Caco-2 (cell line): ENCODE measurements at places on chromosomes 6 and 20.
A peak's percentile ranks its signal among the peaks of the same experiment; 100 is the strongest.

DNA sequence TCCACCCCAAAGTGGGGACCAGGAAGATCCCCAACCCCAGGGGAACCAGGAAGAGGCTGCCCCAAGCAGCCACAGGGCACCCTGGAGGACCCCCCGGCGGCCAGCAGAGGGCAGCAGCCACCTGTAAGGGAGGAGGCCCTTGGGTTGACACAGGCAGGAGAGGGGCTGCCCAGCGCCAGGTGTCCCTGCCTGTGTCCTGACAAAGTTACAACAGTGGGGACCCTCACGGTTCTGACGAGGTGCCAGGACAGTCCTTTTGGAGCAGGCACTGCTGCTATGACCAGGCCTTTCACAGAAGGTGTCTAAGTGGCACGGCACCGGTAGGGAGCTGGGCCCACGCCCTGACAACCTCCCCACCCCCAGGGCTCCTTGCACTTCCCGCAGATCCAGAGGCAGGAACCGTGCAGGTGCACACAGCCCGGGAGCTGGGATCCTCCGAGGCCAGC is 176.7 kb downstream of the BMP7 start:
- DNase-seq = peak; percentile 92

DNA sequence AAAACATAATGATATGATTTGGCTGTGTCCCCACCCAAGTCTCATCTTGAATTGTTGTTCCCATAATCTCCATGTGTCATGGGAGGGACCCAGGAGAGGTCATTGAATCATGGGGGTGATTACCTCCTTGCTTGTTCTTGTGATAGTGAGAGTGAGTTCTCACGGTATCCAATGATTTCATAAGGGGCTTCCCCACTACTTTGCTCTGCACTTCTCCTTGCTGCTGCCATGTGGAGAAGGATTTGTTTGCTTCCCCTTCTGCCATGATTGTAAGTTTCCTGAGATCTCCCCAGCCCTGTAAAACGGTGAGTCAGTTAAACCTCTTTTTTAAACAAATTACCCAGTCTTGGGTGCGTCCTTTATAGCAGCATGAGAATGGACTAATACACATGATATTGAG is 156.8 kb upstream of the PLCB4 start:
- no peak for DNase-seq

DNA sequence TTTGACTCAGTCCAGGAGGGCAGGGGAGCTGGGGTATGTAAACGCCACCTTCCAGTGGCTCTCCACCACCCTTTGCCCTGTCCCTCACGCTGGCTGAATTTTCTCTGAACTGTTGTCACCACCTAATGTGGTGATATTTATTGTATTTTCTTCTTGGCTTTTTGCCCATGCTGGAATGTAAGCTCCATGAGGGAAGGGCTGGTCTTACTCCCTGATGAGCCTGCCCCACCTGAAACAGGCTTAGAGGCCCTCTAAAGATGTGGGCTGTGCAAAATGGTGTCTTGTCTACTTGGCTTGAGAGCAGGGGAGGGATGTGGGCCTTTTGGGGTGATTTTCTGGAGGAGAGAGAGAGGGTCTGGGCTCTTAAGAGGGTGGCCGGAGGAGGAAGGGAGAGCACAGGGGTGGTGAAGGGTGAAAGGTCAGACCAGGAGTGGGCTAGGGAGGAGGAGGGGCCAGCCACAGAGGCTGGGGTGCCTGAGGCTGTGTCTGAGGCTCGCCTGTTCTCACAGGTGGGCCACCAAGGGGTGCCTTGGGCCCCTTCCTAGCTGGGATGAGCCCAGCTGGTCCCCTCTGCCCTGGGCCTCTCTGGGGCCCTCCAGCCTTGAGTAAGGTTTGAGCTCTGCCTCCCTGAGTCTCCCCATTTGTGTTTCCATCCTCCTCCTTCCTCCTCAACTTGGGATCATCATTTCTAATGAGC is 37.3 kb downstream of the SPDEF start:
- DNase-seq = no peak

- no peak for DNase-seq
Observed at GRCh38 chr6:17663226-17663625, 43.5 kb downstream of the NUP153 start.

- no peak for DNase-seq
Observed at GRCh38 chr6:93962566-93962965, 543.2 kb upstream of the EPHA7 start.

DNA sequence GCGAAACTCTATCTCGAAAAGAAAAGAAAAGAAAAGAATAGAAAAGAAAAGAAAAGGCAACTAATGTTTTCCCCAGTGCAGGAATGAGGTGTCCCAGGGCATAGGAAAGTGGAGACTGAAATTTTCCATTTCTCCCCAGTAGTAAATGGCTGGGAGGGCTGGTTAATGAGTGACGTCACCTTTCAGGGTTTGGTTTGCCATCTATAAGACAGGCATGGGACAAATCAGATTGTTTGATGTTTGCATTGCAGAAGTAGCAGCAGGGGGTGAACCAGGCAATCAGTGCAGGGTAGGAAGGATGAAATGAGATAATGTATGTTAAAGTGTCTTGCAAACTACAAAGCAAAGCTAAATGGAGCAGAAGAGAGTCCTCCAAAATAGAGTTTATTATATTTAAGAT is 533.4 kb downstream of the PKHD1 start:
- no peak for DNase-seq

DNA sequence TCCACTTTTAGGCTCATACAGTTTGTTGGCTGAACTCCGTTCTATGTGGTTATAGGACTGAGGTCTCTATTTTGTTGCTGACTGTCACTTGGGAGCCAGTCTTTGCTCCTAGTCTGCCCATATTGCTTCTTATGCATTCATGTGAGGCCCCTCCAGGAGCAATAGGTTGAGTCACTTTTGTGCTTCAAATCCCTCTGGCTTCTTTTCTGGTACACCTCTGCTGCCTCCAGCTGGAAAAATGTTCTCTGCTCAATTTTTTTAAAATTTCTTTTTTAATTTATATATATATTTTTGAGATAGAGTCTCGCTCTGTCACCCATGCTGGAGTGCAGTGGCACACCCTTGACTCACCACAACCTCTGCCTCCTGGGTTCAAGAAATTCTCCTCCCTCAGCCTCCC is 42.7 kb upstream of the NOX3 start:
- DNase-seq = no peak

- no peak for DNase-seq
Observed at GRCh38 chr20:46739431-46740213, 30.2 kb downstream of the SLC2A10 start.

DNA sequence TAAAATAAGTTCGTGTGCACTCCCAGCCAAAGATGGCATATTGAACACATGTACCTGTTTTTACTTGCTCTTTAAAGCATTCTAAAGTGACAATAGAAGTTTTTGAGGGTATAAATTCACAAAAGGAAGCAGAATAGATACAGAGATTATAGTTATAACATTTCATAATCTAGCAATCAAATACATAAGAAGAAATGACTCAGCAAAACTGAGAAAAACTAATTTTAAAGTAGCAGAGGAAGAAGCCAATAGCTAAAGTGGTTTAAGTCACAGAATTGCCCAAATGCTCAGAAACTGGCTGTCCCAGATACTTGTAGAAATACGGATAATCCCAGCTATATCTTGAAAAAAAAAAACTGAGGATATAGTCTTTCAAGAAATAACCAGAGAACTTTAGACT is 49.2 kb upstream of the TBC1D32 start:
- DNase-seq = no peak

DNA sequence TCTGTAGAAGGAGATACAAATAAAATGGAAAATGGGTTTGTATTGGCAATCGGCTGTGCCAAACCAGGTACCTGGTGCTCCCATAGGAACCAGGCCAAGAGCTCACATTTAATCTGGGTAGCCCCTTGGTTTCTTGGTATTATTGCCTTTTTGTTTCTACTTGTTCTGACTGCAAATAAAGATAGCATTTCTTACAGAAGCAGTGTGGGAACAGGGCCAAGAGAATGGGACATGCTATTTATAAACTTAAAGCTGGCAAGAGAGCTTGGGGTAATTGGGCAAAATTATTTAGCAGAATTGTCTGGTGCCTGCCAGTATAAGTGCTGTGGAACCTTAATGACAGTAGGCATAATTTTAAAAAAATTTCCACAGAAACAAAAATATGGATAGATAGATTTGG is 113.5 kb upstream of the GLP1R start:
- DNase-seq = no peak

- no peak for DNase-seq
Observed at GRCh38 chr6:41696788-41697187, 38.6 kb downstream of the TFEB start.

- DNase-seq = no peak
Observed at GRCh38 chr20:37457921-37458320, 63.1 kb upstream of the NNAT start.

- DNase-seq = no peak
Observed at GRCh38 chr6:153401751-153402150, 270.7 kb upstream of the RGS17 start.

DNA sequence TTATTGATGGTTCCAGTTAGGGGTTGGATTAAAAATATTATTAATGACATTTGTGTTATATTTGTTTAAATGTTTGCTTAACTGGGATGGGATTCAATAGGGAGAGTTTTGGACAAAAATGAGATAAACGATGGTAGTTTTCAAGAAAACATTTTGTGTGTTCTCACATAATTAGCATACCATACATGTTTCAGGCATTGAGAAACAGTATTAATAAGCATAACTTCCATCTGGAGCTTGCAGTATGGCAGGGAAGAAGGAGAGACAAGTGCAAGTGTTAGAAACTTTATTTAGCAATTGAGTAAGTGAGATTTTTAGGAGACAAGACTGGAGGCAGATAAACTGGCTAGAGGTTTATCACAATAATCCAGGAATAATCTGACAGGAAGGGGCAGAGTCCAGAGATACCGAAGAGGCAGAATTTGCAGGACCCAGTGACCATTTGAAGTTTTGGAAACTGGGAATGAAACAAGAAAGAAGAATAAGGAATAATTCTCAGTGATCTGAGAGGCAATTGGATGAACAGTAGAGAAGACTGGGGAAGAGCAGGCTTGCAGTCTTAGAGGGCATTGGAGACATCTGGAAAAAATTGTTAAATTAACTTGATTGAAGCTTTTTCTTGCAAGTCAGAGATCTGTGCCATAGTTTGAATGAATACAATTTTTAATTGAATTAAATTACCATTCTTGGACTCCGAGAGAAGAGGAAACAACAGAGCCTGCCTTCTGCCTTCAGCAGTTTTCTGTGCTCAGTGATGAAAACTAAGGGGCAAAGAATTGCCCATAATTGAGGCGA is 73.0 kb upstream of the PTCHD4 start:
- DNase-seq = no peak

- DNase-seq = no peak
Observed at GRCh38 chr20:19602675-19603375, 155.2 kb upstream of the RIN2 start.

DNA sequence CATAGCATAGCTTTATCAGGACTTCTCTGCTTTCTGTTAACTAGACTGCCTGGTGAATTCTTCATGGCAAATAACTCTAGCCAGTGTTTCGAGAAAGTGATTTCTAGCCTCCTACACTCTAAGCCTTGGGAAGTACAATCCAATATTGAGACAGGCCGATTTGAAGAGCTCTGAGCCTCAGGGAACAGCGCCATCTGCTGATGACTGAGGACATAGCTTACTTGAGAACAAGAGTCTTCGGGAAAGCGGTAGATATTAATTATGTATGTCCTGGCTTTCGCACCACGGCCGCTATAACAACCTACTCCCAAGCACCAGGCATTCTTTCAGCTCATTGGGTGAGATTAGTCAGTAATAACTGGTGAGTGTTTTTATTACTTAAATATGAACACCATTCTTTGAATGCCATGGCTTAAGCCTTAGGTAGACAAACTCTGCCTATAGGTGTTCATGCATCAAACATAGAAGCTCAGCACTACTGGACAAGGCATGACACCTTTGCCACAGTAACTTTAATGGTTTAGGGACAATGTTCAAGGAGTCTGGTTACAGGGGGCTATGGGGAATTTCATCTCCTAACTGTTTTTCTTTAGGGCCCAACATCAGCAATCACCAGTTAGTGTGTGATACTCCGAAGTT is 518.6 kb downstream of the BMP2 start:
- DNase-seq = peak; percentile 75

DNA sequence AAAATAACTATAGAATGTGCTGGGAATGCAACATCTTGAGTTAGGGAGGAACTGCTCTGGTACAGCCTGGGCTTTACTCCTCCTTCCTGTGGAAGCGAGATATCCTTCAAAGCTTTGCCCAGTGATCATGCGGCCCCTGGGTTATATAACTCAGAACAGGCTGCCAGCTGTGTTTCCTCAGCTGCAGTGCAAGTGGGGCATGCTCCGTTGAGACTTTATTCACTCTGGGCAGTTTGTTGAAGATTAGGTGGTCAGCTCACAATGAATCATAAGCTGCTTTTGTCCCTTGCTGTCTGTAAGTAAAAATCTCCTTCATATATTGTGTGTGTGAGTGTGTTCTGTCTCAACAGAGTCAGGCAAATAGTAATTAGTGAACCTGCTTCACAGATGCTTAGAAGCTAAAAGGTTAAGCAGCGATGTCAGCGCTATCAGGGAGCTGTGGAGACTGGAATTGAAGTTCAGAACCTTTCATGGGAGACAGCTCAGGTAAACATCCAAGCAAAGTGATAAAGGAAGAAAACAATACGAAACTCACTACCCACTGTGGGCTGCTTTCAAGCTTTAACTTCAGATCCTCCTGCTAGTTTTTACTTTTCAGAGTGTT is 688.4 kb downstream of the HTR1B start:
- no peak for DNase-seq

GRCh38 chr6:19772891-19773290 is 64.3 kb upstream of the ID4 start:
- DNase-seq = no peak

- DNase-seq = peak; percentile 7
Observed at GRCh38 chr6:170257376-170257775, 33.5 kb downstream of the DLL1 start.

GRCh38 chr6:39441301-39441700 is 118.8 kb upstream of the KCNK16 start:
- no peak for DNase-seq

DNA sequence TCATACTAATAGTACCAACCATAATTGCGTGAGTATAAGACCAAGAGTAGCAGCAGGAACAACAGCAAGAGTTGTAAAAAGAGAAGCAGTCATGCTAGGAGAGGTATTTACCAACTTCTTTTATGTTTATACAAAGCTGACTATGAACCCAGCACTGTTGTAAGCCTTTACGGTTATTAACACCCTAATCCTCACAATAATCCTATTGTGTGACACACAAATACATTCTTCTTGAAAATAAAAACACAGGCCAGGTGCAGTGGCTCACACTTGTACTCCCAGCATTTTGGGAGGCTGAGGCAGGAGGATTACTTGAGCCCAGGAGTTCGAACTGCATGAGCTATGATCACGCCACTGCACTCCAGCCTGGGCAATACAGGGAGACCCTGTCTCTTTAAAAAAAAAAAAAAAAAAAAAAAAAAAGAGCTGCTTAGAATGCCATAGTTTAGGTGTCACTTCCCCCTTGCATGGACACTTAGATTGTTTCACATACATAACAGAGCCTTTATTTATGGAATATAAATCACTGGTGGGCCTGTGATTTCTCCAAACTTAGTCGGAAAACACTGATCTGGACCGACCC is 20.2 kb downstream of the HCK start:
- no peak for DNase-seq

GRCh38 chr6:4224067-4224978 is 88.9 kb upstream of the ECI2 start:
- peak; percentile 13 for DNase-seq
